ENCODE measurements at places on chromosomes 3 and 15.

GRCh38 chr3:58242340-58242739, 4.7 kb downstream of the ABHD6 start:
- DNase-seq: no peak

- no peak for DNase-seq
These were observed 714.0 kb downstream of the CADM2 start for GRCh38 chr3:85672761-85673160.

- no peak for DNase-seq
These were observed 89.7 kb downstream of the CRTC3 start for GRCh38 chr15:90619468-90619867.

DNA sequence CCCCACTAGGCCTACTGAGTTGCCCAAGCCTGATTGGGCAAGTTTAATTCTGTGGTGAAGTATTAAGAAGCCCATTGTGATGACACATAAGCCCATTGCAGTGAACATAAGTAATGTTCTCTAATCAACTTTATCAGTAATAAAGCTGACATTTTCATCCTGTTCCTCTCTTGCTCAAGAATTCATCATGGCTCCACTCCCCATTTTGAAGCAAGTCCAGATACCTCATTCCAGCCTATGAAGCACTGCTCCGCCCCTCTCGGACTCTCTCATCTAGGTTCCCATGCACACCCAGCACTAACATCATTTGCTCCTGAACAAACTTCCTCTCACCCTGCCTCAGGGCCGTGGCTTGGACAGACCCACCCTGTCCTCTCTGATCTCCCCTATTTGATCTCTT, 10.5 kb downstream of the SHF start:
- no peak for DNase-seq

GRCh38 chr3:136135039-136135802, 60.9 kb downstream of the MSL2 start:
- no peak for DNase-seq

DNA sequence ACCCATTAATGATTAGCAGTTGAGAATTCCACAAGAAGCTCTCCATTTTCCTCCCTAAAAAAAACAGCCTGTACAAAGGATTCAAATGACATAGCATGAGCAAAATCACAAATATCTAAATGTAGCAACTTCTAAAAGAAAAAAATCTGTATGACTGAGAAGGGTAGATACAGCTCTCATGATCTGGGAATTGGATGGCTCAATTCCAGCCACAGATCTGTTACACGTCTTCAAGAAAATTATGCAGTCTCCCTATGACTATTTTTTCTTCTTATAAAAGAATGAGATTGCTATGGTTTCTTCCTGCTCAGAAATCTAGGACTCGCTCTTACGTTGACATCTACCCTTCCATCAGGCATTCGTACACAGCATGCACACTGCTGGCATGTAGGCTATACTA, 71.5 kb downstream of the PLCH1 start:
- DNase-seq: no peak

GRCh38 chr3:185371306-185372074, 8.6 kb downstream of the MAP3K13 start:
- no peak for DNase-seq

DNA sequence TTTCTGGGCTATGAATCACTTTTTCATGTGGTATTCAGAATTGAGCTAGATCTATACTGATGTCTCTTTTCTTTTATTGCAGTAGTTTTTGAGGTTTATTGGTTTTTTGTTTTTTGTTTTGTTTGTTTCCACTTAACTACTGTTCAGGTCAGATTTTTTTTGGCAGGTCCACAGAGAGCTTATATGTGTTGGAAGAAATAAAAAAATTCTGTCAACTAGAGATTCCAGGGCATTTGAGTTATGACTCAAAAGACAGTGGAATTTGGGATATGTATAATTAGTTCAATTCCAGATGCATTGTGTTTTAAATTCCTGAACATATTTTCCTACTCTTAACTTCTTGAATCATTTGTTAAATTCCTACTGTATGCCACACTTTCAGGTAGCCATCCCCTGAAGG, 727.2 kb downstream of the SI start:
- peak; percentile 40 for DNase-seq

- DNase-seq: no peak
These were observed 966 bp upstream of the C3orf80 start for GRCh38 chr3:160224256-160224655.

DNA sequence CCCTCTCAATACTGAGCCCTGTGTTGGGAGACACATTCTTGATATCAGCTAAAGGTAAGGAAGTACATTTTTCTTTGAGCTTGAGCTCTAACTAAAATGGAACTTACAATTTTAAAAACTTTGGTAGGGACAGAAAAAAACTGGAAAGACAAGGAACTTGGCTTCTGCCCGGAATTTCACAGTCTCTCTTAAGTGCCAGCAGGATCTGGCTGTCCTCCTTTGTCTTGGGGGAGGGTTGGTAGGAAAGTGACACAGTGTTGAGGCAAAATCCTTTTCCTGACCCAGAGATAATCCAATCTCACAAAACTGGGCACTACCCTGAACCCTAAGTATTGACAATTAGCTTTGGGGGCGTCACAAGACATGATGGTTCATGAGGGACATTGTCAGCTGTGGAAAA, 45.3 kb downstream of the ZPLD1 start:
- DNase-seq: no peak

GRCh38 chr3:60657972-60658371, 593.3 kb downstream of the FHIT start:
- DNase-seq: no peak

- peak; percentile 40 for DNase-seq
These were observed 25.0 kb downstream of the CTNNB1 start for GRCh38 chr3:41224120-41224806.

DNA sequence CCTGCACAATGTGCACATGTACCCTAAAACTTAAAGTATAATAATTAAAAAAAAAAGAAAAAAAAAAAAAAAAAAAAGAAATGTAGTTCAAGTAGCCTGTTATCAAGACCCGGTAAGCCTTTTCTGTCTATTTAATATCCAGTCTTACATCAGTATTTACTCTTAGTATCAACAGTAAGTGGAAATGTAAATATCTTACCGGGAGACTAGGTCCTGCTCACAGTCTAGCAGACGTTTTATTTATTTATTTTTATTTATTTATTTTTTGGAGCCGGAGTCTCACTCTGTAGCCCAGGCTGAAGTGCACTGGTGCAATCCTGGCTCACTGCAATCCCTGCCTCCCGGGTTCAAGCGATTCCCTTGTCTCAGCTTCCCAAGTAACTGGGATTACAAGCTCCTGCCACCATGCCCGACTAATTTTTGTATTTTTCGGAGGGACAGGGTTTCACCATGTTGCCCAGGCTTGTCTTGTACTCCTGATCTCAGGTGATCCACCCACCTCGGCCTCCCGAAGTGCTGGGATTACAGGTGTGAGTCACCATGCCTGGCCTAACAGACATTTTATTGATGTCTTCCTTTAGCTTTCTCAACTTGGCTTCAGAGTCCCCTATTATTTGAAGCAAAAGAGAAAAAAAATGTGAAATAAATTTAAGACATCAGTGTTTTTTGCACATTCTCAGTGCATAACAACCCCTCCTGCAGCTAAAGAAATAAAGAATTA, 19.9 kb downstream of the C2CD4B start:
- no peak for DNase-seq

DNA sequence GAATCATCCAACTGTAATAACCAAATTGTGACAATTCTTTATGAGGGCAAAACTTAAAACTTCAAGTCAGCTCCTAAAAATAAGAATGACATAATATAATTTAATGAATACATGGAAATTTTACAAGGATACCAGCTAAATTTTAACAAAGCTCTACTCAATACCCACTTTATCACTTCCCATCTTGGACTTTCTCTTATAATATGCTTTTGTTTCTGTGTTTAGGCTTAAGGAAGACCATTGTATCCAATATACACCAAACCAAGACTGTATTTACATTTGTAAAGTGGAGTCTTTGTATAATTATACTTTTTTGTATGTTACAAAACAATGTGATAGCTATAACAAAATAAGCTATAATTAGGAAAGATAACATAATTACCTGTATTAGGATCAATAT, 16.8 kb downstream of the ATP13A3 start:
- no peak for DNase-seq

DNA sequence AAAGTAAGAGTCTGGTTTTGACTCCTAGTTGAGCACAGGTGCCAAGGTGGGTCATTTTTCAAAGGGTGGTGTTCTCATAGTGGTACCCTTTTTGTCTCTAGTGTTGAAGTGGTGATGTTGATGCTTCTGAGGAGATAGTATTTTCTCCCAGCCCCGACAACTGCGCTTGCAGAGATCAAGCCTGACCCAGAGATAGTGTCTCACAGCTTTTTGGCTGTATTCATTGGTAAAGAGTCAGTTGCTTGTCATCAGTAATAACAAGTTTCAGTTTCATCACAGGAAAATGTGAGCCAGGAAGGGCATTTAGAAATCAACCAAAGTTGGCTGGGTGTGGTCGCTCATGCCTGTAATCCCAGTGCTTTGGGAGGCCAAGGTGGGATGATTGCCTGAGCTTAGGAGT, 139.3 kb downstream of the NFKBIZ start:
- DNase-seq: no peak

DNA sequence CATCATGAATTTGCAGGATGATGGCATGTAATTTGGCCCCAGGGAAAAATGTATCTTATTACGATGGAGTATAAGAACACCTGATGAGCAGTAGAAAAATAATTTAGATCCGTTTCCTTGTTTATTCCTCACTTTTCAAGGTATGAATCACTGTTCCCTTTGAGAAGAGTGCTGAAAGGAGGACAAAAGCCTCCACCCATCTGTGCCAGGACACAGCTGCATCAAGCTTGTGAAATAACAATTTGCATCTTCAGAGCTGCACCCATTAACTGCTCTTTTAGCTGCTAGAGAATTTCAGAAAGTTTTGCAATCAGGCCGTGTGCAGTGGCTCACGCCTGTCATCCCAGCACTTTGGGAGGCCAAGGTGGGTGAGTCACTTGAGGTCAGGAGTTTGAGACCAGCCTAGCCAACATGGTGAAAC, 9.6 kb downstream of the CLDND1 start:
- DNase-seq: no peak

GRCh38 chr3:122598151-122598550, 20.7 kb downstream of the PARP15 start:
- no peak for DNase-seq

GRCh38 chr3:186882881-186883685, 40.6 kb downstream of the ADIPOQ start:
- no peak for DNase-seq

- no peak for DNase-seq
These were observed 35.1 kb upstream of the FRMD4B start for GRCh38 chr3:69420781-69421520.

DNA sequence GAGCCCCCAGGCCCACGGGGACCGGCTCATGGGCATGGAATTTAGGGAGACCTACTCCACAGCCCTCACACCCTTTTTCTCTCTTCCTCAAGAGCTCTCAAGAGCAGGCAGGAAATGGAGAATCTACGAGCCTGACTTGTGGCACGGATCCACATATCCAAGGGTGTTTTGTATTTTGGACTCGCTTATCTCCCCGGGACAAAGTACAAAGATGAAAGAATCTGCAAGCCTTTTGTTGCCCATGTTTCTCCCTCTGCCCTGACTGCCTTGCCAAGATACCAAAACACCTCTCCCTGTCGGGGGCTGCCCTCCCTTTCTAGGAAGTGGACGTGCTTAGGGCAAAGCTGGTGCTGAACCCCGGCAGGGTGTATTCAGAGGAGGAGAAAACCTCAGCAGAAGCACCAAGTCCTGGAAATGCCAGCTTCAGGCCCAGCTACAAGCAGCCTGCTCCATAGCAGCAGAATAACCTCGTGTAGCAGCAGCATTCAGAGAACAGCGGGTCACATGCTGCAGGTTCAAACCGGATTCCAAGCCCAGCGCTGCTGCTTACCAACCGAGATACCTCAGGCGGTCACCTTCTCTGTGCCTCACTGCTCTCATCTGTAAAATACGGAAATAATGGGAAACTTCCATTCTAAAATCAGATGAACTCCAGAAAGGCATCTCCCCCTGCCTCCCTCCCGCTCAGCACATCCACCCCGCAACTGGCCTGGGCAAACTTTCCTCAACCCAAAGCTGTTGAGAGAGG, 35.2 kb downstream of the DNASE1L3 start:
- no peak for DNase-seq

GRCh38 chr3:54188176-54188791, 65.9 kb downstream of the CACNA2D3 start:
- no peak for DNase-seq

DNA sequence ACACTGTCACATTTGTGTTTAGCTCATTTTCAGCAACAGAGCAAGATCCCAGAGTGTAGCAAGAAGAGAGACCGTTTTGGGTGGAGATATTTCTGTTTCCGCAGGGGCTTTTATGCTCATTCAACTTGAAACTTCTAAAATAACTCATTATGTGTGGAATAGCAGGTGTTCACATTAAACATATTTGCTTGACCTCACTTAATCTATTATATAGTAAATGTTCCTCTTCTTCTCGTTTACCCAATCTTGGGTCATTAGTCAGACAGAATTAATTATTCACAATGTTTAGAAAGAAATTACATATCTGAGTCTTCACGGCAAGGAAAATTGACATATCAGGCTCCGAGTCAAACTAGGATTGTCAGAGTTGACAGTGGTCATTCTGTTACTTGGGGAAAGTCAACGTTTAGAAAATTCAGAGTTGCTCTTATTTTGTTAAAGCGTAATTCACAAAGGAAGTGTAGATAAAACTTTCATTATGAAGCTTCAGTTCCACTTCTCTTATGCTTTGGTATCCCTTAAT, 222.9 kb downstream of the TPRG1 start:
- DNase-seq: no peak

DNA sequence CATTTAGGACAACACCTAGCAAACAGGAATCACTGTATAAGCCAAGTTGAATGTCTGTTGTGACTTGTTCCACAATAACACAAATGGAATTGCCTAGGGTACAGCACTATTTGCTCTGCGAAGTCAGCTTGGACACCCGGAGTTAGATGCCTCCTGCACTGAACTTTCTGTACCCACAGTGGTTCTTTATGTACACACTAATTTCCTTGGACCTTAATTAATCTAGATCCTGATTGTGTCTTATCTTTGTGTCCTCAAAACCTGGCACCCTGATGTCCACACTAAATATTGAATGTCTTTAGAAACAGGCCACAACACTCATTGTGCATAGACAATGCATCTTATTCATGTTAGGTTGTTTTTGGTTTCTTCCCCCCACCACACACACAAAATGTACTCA, 278.9 kb upstream of the NR2F2 start:
- no peak for DNase-seq

DNA sequence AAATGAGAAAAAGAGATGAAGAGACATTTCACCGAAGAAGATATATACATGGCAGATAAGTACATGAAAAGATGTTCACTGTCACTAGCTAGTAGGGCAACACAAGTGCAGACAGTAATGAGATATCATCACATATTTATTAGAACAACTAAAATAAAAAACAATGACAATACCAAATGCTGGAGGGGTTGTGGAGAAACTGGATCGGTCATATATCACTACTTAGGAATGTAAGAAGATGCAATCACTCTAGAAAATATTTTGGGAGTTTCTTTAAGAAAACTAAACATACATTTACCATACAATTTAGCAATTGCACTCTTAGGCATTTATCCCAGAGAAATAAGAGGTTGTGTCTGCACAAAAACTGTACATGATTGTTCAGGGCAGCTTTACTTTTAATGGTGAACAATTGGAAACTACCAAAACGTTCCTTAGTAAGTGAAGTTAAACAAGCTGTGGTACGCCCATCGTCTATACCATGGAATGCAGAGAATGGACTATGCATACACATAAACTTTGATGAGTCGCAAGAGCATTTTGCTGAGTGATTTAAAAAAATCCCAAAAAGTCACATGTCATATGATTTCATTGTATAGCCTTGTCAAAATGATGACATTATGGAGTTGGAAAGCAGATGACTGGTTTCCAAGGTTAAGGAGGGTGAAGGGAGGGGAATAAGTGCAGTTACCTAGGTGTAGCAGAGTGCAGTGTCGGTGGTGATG, 149.0 kb upstream of the UBE3A start:
- no peak for DNase-seq
